ENCODE measurements at places on chromosomes 5 and 9. TPM values are rescaled to one million over a fixed set of nuclear protein-coding genes. Genes with fewer than 3 reads are reported as not detected.

Gene PCDHB11
- total RNA-seq = 0.26 TPM

DNA sequence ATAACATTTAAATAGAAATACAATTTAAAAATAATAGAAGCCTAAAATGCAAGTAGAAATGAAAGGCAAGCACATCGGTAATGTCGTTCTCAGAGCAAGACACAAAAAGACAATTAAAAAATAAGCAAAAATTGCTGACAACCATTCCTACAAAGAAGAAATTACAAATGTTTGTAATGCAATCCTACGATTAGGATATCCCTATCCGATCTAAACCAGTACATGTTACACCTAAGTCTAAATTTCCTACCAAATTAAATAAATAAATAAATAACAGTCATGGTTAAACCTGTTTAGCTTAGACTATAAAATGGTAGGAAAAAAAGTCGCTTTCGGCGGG lies 90.0 kb downstream of the ANXA2R start:
- DNase-seq = no peak

DNA sequence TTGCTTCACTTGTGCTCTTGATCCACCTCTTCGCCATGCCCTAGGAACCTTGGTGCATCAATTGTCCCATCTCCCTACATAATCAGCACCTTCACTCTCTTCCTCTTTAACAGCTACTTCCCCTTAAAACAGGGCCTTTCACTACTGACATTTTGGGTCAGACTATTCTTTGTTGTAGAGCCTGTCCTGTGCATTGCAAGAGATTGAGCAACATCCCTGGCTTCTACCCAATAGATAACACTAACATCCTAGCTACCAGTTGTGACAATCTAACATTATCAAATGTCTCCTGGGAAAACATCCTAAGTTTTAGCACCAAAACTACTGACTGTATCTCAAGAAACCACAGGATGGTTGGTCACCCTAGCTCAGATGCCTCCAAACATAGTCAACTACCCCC lies 854.3 kb upstream of the DMAC1 start:
- DNase-seq = no peak

Gene FCN1
- total RNA-seq = not detected

DNA sequence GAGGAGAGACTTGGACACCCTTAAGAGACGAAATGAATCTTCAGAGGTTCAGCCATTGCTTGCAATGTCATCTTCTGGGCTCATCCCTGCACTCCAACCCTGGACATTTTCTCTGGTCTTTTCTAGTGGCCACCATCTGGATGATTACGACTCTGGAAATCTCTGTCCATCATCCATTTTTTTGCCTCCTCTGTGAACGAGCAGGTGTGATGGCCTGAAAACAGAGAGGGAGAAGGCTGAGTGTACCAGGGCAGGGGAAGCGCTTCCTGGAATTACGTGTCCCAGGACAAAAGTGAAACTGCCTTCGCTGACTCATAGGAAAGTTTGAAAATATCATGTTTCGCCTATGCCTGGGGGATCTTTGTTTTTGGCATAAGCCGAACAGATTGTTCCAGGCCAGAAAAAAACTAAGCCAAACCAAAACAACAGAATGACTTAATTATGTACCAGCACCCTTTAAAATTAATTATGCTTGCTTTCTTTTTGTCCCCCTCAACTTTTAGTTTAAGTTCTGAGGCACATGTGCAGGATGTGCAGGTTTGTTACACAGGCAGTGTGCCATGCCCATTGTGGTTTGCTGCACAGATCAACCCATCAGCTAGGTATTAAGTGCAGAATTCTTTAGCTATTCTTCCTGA lies 31.9 kb downstream of the ANKRD33B start:
- peak; percentile 98 for DNase-seq

DNA sequence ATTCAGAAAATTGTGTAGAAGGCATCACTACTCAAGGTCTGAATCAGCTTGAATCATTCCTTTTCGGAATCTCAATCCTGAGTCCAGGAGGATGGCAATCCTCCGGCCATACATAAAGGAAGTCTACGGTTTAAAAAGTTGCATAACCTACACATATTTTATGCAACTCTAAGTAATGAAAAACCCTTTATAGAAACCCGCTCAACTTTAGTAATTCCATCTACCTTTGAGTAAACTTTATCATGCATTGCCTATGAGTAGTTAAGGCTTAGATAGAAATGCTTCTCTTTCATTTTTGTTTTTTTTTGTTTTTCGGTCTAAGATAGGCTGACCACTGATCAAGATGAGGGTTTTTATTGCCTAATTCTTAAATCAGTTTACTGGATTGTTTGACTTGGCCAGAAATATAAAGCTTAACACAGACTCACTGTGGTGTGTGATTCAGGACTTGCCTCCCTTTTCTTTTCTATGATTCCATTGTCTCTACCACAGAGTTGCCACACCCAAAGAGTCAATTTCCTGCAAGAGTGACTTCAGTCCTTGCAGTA lies 85.0 kb downstream of the LURAP1L start:
- DNase-seq = peak; percentile 98

All from bronchial epithelial cell (primary cell).